ENCODE measurements at places on chromosomes 16 and 17.

GRCh38 chr17:41009301-41009760, 403 bp upstream of the KRTAP3-1 start:
- DNase-seq = no peak

GRCh38 chr17:57444682-57445450, 188.5 kb downstream of the MSI2 start:
- DNase-seq = no peak

GRCh38 chr16:21208446-21209230, 2.7 kb downstream of the ZP2 start:
- no peak for DNase-seq

DNA sequence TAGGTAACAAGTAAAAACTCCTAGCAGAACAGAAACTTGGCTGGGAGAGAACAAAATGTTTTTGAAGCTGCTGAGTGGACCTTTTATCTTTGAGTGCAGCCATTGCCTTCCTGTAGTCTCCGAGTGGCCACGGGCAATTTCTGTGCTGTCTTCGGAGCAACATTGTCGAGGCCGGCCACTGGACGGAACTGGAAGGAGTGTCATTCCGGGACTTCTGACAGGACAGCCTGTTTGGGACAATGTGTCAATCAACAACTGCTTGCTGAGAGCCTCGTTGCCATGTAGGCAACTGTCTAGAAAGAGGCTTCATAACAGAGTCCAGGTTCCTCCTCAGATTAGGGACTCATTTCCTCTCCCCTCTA, 96.2 kb upstream of the CDYL2 start:
- DNase-seq = no peak

Data from NCI-H1417 treated with DMSO at 0.1 percent for 48 hours (cell line).